ENCODE measurements at places on chromosomes 1 and 21.

DNA sequence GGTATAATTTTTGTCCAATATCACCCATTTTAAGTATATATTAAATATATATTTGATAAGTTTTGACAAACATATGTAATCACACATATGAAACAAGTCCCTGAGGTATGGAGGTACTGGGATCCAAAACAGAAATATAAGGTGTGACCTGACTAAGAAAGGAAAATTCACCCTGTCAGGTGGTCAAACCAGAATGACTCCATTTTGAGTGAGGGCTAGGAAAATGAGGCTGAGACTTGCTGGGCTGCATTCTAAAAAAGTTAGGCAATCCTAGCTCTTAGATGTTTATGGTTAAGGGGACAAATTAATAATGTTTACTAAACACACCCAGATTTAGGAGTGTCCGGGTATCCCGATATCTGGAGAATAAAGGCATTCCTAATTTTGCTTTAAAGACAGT is 11.6 kb upstream of the SLC19A2 start:
- no peak for DNase-seq

- DNase-seq: no peak
Observed at GRCh38 chr1:50986653-50987052, 16.6 kb downstream of the CDKN2C start.

DNA sequence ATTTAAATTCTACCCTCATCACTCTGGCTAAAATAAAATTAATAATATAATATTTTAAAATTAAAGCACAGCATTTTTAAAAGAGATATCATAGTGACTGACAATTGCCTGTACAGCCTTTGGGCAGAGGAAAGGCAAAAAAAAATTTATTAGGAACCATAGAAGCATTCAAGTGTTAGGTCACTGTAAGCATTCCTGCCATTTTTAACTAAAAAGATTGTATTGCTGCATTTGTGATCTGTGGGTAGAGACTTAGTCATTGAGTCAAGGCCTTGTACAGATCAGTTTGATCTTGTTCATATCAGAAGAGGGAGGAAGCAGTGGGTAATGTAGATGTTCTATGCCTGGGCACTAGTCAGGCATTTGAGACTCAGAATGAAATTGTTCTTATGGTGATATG is 109.9 kb downstream of the LYPLAL1 start:
- no peak for DNase-seq

DNA sequence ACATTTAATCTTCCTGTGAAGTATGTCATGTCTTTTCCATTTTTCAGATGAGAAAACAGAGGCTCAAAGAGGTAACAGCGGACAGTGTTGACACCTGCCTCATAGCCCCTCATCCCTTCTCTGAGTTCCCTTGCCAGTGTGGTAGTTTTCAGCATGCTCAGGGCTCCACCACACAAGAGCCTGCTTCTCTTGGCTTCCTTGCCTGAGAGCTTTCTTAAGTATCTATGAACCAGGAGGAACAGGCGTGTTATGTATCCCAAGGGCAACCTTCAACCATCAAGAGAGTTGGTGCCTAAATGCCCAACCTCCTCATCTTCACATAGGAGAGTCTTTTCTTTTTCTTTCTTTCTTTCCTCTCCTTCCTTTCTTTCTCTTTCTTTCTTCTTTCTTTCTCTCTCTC is 5.9 kb upstream of the PAFAH2 start:
- DNase-seq: no peak

DNA sequence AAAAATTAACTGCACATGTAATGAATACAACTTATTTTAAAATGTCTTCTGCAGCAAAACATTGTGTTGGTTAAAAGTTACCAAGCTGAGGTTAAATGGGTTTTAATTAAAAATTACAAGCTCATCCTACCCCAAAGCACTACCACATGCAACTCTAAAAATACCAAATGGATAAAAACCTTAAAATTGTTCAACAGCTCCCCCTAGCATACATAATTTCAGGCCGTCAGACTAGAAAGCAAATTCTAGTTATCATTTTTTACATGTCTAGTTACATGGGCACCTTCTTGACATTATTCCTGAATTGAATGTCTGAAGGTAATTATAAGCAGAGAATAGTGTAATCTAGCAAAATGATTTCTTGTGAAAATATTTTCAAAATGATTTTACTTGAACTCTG is 176.5 kb downstream of the C1orf21 start:
- DNase-seq: no peak

DNA sequence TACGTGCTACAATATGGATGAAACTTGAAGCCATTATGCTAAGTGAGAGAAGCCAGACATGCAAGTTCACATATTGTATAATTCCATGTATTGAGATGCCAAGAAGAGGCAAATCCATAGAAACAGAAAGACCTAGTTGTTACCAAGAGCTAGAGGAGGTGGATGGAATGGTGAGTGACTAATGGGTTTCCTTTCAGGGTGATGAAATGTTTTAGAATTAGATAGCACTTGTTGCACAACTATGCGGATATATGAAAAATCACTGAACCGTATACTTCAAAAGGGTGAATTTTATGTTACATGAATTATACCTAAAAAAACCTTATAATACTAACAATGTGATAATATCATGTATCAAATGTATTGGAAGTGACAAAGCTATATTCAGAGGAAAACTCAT is 18.1 kb downstream of the EPHA10 start:
- no peak for DNase-seq

DNA sequence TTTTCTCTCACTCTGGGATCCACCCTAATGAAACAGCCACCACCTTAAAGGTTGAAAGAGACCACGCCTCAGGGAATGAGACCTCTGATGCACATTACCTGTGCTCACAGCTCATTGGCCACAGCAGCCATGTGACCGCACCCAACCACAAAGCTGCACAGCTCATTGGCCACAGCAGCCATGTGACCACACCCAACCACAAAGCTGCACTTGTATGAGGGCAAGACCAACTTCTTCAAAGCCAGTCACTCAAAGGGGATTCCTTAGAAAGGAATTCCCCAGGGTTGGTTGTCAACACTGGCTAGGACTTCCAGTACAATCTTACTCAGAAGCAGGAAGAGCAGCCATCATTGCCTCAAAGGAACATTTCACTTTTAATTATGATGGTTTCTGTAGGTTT is 43.6 kb upstream of the PDE9A start:
- DNase-seq: no peak

DNA sequence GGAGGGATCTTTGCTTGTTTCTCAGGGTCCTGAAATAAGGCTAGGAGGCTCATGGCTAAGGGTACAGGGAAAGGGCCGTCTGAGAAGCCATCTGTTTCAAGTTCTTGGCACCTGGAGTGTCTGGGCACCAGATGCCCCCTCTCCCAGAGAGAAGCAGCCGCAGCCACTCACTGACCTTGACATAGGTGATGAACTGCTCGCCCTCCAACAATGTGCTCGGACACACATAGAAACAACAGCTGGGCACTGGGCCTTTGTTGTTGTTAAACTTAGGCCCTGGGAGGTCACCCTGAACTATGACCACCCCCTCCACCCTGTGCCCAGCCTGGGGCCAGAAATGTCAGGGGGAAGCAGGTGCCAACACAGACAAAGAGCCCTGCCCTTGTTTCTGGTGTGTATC is 9.2 kb upstream of the TNNI1 start:
- no peak for DNase-seq

DNA sequence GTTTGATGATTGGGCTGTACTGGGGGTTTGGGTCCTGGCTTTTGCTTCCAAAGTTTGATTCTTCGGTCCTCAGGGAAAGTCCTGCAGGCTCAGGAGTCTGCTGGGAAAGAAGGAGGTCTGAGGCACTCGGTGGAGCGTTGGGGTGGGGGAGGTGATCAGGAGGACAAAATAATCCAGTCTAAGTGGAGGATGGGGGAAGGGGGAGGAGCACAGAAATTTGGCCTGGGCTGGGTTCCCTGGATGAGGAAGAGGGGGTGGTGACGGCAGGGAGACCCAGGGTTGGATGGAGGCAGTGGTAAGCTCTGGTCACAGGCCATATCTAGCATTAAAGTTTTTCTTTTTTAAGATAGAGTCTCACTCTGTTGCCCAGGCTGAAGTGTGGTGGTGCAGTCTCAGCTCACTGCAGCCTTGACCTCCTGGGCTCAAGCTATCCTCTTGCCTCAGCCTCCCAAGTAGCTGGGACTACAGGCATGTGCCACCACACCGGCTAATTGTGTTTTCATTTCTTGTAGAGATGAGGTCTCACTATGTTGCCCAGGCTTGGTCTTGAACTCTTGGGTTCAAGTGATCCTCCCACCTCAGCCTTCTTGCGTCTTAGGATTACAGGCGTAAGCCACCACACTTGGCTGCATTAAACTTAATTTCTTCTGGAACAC is 6.8 kb downstream of the SH2D2A start:
- DNase-seq: no peak
